ENCODE measurements at places on chromosomes 4 and X.

GRCh38 chrX:69024931-69025330, 140.3 kb downstream of the PJA1 start:
- no peaks in the 10 kb centered on the region for H3K27me3 ChIP-seq
- H3K36me3 ChIP-seq: no peaks in the 10 kb centered on the region
- peaks cover 4% of the 10 kb centered on the region for H3K4me1 ChIP-seq
- H3K4me3 ChIP-seq: no peak overlapping the region

GRCh38 chr4:14862891-14863290, 139.4 kb upstream of the CPEB2 start:
- H3K4me3 ChIP-seq: no peak overlapping the region
- no peak for DNase-seq
- no peaks in the 10 kb centered on the region for H3K4me1 ChIP-seq
- no peaks in the 10 kb centered on the region for H3K27me3 ChIP-seq
- H3K27ac ChIP-seq: no peak overlapping the region
- H3K36me3 ChIP-seq: no peaks in the 10 kb centered on the region

- peaks cover 21% of the 10 kb centered on the region for H3K4me1 ChIP-seq
- no peaks in the 10 kb centered on the region for H3K36me3 ChIP-seq
- no peak overlapping the region for H3K4me3 ChIP-seq
Observed at GRCh38 chr4:23373261-23373660, 516.6 kb downstream of the PPARGC1A start.

DNA sequence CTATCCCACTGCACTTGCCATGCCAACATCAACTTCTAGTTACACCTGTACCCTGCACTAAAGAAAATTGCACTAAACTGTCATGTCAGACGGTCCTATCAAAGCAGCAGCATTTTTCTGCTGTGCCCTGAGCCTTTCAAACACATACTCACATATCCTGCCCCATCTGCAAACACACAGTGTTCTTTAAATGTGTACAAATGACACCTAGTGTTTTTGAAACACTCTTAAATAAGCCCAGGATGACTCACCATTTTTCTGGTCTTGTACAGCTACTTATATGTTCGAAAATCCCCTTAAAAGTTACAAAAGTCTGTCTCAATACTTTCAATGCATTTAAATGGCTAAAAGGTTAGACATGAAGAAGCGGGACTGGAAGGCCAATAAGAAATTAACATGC, 346.7 kb upstream of the PPARGC1A start:
- H3K27me3 ChIP-seq: no peaks in the 10 kb centered on the region
- H3K4me1 ChIP-seq: no peaks in the 10 kb centered on the region
- no peak overlapping the region for H3K4me3 ChIP-seq
- H3K36me3 ChIP-seq: no peaks in the 10 kb centered on the region
- H3K27ac ChIP-seq: no peak overlapping the region
- DNase-seq: no peak

GRCh38 chr4:55633903-55634302, 2.2 kb downstream of the NMU start:
- no peak overlapping the region for H3K27ac ChIP-seq
- H3K4me1 ChIP-seq: peaks cover 5% of the 10 kb centered on the region
- no peaks in the 10 kb centered on the region for H3K36me3 ChIP-seq
- DNase-seq: no peak
- peaks cover 9% of the 10 kb centered on the region for H3K27me3 ChIP-seq
- H3K4me3 ChIP-seq: no peak overlapping the region

DNA sequence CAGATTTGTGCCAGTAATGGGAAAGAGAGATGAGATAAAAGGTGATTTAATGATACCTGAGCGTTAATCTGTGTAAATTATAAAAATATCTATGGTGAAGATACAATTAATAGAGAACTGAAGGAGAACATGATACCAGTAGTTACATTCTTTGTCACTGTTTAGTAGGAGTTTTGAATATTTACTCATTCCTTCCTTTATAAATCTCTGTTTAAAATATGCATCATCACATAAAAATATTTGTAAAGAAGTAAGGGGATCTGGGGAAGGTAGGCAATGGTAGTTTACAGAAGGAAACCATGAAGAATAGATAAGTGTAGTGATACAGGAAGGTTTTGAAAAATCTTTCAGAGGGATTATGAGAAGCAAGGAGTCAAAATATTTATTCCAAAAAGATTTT, 190.6 kb upstream of the PCDH18 start:
- DNase-seq: no peak
- no peak overlapping the region for H3K4me3 ChIP-seq
- no peaks in the 10 kb centered on the region for H3K36me3 ChIP-seq
- H3K27ac ChIP-seq: no peak overlapping the region

- peak overlapping the region; percentile 100 for H3K27ac ChIP-seq
- no peaks in the 10 kb centered on the region for H3K4me1 ChIP-seq
- no peaks in the 10 kb centered on the region for H3K27me3 ChIP-seq
- H3K4me3 ChIP-seq: no peak overlapping the region
- H3K36me3 ChIP-seq: no peaks in the 10 kb centered on the region
Observed at GRCh38 chrX:103687073-103687695, 685 bp upstream of the MORF4L2 start.

DNA sequence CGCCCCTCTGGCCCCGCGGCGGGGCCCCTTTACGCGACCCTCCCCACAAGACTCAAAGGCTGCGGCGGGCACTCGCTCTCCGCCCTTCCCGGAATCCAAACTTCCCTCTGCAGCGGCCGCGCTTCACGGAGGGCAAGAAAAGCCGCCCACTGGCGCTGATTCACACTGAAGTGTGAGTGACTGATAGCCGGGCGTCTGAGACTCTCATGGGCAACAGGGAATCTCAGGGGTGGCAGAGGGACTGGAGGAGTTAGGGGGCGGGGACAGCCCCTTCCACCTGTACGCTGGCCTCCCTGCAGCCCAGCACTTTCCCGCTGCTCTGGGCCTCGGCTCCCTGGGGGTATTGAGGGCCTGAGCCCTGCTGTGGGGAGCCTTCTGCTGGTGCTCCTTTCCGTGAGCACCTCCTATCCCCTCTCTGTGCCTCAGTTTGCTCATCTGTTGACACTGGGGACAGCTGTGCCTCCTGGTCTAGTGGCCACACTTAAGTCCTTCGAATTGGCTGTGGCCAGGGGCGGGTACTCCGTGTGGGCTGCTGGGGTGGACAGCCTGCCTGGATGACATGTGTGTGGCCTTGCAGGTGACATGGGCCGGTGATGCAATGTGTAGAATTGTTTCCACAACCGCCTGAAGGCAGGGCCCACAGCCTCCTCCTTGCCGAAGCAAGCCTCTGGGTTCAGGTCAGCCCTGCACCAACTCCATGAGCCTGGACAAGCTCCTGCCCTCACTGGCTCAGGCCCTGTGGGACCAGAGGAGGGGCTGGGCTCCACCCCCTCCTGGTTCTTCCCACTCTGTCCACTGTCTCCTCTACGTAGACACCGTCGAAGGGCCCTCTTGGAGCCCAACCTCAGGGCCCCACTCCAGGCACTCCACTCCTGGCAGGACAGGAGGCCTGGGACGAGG, 951 bp downstream of the SH3BP2 start:
- H3K27ac ChIP-seq: peak overlapping the region; percentile 10
- H3K36me3 ChIP-seq: no peaks in the 10 kb centered on the region
- H3K4me3 ChIP-seq: no peak overlapping the region
- no peaks in the 10 kb centered on the region for H3K27me3 ChIP-seq

DNA sequence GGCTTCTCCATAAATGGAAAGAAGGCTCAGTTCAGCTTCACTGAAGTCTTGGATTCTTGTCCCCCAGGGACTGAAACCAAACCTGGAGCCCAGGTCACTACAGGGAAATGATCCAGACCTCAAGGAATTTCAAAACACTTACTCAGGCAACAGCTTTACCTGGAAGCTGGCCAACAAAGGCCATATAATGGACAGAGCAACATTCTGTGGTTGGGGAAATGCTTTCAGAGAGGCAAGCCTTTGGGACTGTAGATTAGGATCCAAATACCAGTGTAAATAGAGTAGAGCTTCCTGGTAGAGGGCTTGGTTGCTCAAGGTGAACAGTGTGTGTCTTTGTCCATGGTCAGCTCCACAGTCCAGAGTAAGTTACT, 57.0 kb upstream of the PROM1 start:
- H3K27me3 ChIP-seq: no peaks in the 10 kb centered on the region
- H3K27ac ChIP-seq: peak overlapping the region; percentile 97
- H3K4me1 ChIP-seq: peaks cover 25% of the 10 kb centered on the region
- H3K4me3 ChIP-seq: no peak overlapping the region

DNA sequence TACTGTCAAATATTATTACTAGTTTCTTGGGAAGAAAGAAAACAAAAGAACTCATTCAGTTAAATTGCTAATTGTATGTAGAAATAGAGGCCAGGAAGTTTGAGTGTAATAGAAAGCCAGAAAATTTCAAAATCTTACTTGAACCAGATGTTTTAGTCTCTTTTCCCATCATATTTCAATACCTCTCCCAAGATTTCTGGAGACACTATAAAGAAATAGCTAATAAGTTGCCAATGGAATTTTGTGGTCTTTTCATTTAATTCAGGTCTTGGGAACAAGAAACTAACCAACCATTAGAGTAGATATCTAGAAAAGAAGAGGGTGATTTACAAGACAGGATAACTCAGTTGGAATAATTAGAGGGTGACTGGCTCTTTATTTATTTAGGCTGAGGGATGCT, 112.2 kb downstream of the AGTR2 start:
- H3K4me1 ChIP-seq: no peaks in the 10 kb centered on the region
- no peak overlapping the region for H3K27ac ChIP-seq
- H3K27me3 ChIP-seq: no peaks in the 10 kb centered on the region
- H3K4me3 ChIP-seq: no peak overlapping the region
- no peaks in the 10 kb centered on the region for H3K36me3 ChIP-seq

DNA sequence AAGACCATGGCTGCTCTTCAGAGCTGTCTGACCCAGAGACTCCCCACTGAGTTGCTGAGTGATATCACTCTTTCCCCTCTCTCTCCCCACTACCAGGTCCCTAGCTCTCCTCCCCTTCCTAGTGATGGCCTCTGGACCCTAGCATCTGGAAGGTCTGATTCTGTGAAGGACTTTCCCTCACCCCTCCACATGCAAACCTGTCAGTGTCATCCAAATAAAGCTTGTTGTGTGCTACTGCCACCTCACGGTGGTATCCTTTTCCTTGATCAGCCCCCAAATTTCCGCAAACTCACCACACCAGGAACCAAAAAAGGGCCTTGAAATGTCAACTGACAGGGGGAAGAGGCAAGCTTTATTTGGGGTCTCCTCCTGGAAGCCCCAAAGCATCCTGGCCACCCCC, 500.2 kb downstream of the IDS start:
- no peak overlapping the region for H3K4me3 ChIP-seq
- no peaks in the 10 kb centered on the region for H3K27me3 ChIP-seq
- no peaks in the 10 kb centered on the region for H3K36me3 ChIP-seq
- no peak overlapping the region for H3K27ac ChIP-seq
- no peaks in the 10 kb centered on the region for H3K4me1 ChIP-seq
- DNase-seq: no peak

DNA sequence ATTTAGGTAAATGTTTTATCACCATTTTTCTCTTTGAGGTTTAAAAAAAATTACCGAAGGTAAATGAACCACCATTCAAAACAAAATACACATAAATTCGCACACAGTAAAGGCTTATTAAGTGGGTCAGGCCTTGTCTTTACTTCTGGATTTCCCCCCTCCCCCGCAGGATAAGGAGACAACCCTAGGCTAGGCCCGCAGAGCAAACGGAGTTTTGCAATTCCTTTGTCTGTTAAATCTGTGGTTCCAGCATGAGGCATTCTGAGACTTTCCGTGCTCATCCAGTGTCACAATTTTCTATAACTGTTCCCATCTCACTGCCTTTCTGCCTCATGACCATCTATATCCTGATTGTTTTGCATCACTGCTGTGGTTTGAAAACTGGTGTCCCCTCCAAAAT, 307.4 kb downstream of the DCHS2 start:
- no peaks in the 10 kb centered on the region for H3K4me1 ChIP-seq
- no peak overlapping the region for H3K27ac ChIP-seq
- H3K36me3 ChIP-seq: no peaks in the 10 kb centered on the region
- H3K4me3 ChIP-seq: no peak overlapping the region

DNA sequence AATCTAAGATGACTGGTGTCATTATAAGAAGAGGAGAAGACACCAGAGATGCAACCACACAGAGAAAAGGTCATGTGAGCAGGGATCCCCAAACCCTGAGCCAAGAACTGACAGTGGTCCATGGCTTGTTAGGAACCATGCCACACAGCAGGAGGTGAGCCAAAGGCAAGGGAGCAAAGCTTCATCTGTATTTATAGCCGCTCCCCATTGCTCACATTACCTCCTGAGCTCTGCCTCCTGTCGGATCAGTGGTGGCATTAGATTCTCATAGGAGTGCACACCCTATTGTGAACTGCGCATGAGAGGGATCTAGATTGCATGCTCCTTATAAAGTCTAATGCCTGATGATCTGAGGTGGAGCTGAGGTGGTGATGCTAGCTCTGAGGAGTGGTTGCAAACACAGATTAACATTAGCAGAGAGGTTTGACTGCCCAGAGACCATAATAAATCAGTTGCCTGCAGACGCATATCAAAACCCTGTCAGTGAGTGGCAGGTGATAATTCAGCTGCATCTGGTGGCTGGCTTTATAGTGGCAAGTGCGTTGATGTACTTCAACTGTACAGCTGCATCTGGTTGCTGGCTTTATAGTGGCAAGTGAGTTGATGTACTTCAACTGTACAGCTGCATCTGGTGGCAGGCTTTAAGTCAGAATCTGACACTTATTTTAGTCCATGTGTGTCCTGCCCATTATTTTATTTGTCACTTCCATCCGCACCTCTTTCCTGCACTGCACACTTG, 19.8 kb upstream of the CXCL2 start:
- no peaks in the 10 kb centered on the region for H3K27me3 ChIP-seq
- no peak for DNase-seq
- no peak overlapping the region for H3K27ac ChIP-seq

DNA sequence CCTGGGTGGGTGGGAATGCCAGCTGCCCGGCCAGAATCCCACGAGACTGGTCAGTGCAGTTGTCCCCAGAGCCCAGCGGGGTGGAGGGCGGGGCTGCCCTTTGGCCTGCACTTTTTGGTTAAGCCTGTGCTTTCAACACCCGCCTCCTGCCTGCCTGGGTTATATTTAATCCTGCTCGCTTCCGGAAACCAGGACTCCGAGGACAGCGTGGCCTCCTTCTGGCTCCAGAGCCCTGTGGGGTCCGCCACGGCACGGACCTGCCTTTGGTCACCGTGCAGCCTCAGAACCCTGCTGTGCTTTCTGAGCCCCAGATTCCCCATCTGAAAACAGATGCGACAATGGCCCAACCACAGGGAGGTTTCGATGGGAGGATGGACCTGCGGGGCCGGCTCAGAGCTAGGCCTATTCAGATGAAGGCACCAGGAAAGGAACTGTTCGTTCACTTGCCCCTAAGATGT, 29.4 kb upstream of the KIAA0232 start:
- H3K4me1 ChIP-seq: peaks cover 42% of the 10 kb centered on the region
- H3K27me3 ChIP-seq: no peaks in the 10 kb centered on the region
- no peaks in the 10 kb centered on the region for H3K36me3 ChIP-seq
- no peak overlapping the region for H3K27ac ChIP-seq
- no peak overlapping the region for H3K4me3 ChIP-seq

- no peak overlapping the region for H3K4me3 ChIP-seq
- no peaks in the 10 kb centered on the region for H3K36me3 ChIP-seq
- no peaks in the 10 kb centered on the region for H3K27me3 ChIP-seq
- peak overlapping the region; percentile 84 for H3K27ac ChIP-seq
- no peak for DNase-seq
- H3K4me1 ChIP-seq: peaks cover 25% of the 10 kb centered on the region
Observed at GRCh38 chr4:123014038-123014437, 91.6 kb upstream of the NUDT6 start.

All from thyroid gland (tissue), 4 donors.